WTC11 (cell line): ENCODE measurements at places on chromosomes 2 and 18. TPM values are rescaled to one million over a fixed set of nuclear protein-coding genes. Genes with fewer than 3 reads are reported as not detected.
A peak's percentile ranks its signal among the peaks of the same experiment; 100 is the strongest.

The DPP10 gene
- 4.0 to 6.0 TPM (median 5.5 TPM) in 3 replicates for total RNA-seq

The B3GNT7 gene
- 151 to 197 TPM (median 194 TPM) in 3 replicates for total RNA-seq

The SOCS6 gene
- 12.2 to 16.5 TPM (median 14.5 TPM) in 3 replicates for total RNA-seq

The CHST9 gene
- 15.9 to 19.2 TPM (median 16.8 TPM) in 3 replicates for total RNA-seq

The UGT1A8 gene
- total RNA-seq, result 0.11 to 0.13 TPM in 2 of 3 replicates, not detected in the other

The BUB1 gene
- 115 to 118 TPM (median 116 TPM) in 3 replicates for total RNA-seq

The QPCT gene
- total RNA-seq, result 13.6 to 19.9 TPM (median 19.5 TPM) in 3 replicates

The NEURL3 gene
- not detected in 3 replicates for total RNA-seq

The PRKAG3 gene
- total RNA-seq, result not detected in 3 replicates

DNA sequence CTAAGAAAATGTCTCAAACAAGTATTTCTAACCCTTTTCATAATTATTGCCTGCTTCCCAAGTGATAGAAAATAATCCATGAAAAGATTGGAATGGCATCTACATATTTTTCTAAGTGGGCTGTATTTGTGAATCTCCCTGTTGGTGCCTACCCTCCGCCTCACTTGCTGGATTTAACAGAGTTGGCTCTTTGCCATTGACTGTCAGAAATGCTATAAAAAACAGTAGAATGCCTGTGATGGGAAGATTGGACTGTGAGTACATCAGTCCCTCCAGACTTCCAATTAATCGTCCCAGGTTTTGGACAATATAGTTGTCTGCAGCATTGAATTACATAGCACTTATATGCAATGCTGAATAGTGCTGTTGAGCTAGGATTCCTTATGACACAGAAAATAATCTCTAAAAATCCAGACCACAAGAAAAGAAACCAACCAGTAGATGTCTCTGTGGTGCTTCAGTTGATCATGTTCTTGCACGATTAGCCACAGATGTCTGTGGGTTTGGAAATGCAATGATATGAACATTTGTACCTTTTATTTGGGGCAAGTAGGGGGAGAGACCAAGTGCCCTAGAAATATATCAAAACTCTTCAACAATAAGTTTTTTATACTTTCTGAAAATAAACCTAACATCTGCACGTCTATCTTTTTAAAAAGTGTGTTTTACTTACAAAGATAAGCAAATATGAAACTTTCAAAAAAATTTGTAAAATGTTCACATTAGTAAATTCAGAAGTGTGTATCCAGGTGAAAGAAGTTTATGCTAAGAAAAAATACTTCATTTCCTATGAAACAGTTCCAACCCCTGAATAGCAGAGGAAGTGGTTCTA is 88.5 kb downstream of the DYNAP start:
- peaks cover 2% of the 10 kb centered on the region; the same call in 1 of the 2 replicates for H3K4me1 ChIP-seq
- no peak for DNase-seq
- H3K27ac ChIP-seq, result no peak overlapping the region
- no peaks in the 10 kb centered on the region for H3K27me3 ChIP-seq
- no peaks in the 10 kb centered on the region; the same call in 1 of the 2 replicates for H3K36me3 ChIP-seq

DNA sequence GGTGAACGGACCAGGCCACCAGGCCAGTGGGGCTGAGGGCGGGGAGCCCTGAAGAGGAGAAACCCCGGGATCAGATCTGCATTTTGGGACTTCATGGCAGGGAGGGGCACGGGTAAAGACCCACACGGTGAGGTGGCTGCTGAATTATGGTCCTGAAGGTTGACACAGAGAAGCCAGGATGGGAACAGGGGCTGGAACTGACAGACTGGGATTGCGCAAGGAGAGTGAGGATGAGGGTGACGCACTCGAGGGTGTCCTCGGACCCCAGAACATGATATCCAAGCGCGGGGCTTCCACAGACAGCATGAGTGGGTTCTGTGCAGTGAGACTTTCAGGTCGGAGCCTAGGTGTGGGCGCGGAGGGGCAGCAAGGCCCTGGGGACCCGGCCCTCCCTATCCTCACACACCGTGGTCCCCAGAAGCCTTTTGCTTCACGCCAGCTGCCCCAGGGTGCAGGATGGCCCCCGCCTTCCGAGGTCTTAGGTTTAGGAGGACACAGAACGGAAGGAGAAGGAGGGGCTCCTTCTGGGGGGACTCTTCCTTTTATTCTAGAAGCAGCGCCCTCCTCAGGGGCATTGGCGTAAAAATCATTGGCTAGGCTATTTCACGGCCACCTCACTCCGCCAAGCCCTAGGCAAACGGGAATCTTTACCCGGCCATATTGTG is 416.8 kb upstream of the HS6ST1 start:
- H3K36me3 ChIP-seq, result no peaks in the 10 kb centered on the region
- peaks cover 3% of the 10 kb centered on the region; the same call in 1 of the 2 replicates for H3K4me1 ChIP-seq
- H3K27ac ChIP-seq, result no peak overlapping the region; the same call in 1 of the 2 replicates

- DNase-seq, result no peak
- H3K27ac ChIP-seq, result no peak overlapping the region
- peaks cover 4% of the 10 kb centered on the region for H3K27me3 ChIP-seq
Observed at GRCh38 chr2:196652869-196653268, 13.4 kb downstream of the CCDC150 start.

DNA sequence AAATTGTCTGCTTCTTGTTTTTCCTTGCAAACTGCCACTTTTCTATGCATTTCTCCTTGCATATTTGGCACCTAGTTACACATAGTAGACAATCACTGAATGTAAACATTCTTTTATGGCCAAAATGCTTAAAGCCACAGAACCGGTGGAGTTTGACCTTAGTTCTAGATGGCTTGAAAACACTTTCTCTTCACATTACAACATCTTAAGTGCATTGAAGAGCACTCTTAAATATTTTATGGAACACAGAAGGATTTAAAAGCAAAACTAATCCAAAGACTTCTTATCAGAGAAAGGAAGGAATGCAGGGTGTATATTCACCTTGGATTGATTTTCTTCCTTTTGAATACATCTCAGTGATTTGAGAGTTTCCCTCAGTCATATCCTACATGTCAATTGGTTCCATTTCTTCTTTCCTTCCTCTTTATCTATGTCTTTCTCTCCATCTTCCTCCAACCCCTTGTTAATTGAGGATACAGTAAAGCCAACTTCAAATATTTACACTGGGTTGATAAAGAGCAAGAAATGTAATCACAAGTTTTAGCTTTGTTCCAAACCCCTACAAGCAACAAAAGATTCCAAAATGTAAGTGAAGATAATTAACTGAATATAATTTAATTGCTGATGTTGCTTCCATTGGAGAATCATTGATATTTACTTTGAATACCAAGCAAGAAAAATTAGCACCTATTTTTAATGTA is 548.0 kb downstream of the CNTNAP5 start:
- no peak for DNase-seq
- no peaks in the 10 kb centered on the region for H3K27me3 ChIP-seq
- no peak overlapping the region for H3K4me3 ChIP-seq
- no peak overlapping the region for H3K27ac ChIP-seq

DNA sequence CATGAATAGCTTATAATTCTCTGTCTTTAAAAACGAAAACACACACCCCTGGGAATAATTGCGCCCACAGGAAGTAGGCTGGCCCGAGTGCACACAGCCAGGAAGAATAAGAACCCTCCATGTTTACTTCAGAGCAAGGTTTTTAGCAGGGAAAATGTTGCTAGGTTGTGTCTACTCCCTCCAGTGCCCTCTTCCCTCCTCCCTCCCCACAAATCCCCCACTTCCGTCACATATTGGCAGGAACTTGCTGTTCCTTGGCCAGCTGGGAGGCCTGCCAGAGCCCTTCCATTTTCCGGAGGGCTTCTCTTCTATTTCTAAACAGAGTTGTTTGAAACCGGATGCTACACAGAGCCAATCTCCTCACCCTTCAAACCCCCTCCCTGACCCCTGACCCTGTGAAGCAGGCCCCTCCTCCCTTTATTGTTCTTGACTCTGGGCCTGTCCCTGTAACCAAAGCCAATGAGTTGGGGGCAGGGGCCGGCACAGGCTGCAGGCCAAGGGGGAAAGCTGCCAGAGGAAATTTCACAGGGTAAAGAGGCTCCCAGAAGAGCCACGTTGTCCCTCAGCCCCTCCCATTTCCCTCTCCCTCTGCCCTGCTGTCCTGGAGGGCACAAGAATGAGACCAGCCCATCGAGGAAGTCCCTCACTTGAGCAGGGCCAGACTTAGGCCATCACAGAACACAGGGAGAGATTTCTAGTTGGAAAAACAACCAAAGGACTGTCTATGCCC is 49.8 kb upstream of the LGALSL start:
- H3K27me3 ChIP-seq, result no peaks in the 10 kb centered on the region
- H3K4me1 ChIP-seq, result peaks cover 62% of the 10 kb centered on the region
- no peaks in the 10 kb centered on the region for H3K36me3 ChIP-seq

DNA sequence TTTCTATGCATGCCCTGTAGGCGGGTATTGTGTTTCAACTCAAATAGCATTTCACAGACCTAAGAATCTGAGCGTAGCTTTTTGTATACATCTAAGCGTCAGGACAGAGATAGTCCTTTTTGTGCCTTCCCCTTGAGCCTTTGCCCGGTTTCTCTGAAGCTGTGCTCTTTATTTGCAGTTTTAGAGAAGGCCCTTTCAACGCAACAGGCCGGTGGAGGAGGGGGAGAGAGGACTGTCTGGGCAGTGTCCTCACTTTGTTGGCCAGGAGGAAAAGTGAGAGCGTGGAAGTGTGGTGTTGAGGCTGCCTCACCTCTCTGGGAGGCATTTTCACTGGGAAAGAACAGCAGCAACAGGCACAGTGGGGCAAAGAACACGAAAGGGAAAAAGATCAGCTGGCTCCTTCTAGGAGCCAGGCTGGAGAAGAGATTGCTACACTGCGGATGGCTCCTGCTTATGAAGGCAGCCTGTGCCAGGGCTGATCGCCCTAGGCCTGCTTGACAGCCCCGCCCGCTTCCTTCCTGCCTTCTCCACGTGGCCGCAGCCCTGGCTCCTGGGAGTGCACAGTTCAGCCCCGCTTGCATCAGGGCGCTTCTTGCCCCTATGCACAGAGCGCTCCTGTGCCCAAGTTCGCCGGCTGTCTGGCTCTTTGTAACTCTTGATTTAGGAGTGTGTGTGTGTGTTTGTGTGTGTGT is 195.6 kb upstream of the POU3F3 start:
- H3K4me1 ChIP-seq, result peaks cover 36% of the 10 kb centered on the region
- peak overlapping the region; percentile 21; the same call in 1 of the 2 replicates for H3K27ac ChIP-seq
- peak; percentile 59 for DNase-seq
- H3K27me3 ChIP-seq, result peaks cover 36% of the 10 kb centered on the region
- no peaks in the 10 kb centered on the region for H3K36me3 ChIP-seq
- peak overlapping the region; percentile 48 for H3K4me3 ChIP-seq

GRCh38 chr2:141137122-141137693 is 993.6 kb downstream of the LRP1B start:
- H3K27ac ChIP-seq, result no peak overlapping the region
- no peak for DNase-seq
- H3K36me3 ChIP-seq, result no peaks in the 10 kb centered on the region
- no peaks in the 10 kb centered on the region for H3K4me1 ChIP-seq
- no peak overlapping the region for H3K4me3 ChIP-seq
- no peaks in the 10 kb centered on the region for H3K27me3 ChIP-seq

- no peaks in the 10 kb centered on the region for H3K4me1 ChIP-seq
- no peak overlapping the region for H3K4me3 ChIP-seq
- no peak for DNase-seq
- no peak overlapping the region for H3K27ac ChIP-seq
Observed at GRCh38 chr2:108243566-108243965, 3.8 kb downstream of the SULT1C3 start.

- H3K4me1 ChIP-seq, result no peaks in the 10 kb centered on the region
- DNase-seq, result no peak
- H3K36me3 ChIP-seq, result no peaks in the 10 kb centered on the region
- no peak overlapping the region for H3K27ac ChIP-seq
- H3K4me3 ChIP-seq, result no peak overlapping the region
Observed at GRCh38 chr2:153105829-153106578, 372.6 kb downstream of the RPRM start.
